Muscle of arm (tissue), 14 donors: ENCODE measurements at places on chromosomes 7 and 10.
A peak's percentile ranks its signal among the peaks of the same experiment; 100 is the strongest.

DNA sequence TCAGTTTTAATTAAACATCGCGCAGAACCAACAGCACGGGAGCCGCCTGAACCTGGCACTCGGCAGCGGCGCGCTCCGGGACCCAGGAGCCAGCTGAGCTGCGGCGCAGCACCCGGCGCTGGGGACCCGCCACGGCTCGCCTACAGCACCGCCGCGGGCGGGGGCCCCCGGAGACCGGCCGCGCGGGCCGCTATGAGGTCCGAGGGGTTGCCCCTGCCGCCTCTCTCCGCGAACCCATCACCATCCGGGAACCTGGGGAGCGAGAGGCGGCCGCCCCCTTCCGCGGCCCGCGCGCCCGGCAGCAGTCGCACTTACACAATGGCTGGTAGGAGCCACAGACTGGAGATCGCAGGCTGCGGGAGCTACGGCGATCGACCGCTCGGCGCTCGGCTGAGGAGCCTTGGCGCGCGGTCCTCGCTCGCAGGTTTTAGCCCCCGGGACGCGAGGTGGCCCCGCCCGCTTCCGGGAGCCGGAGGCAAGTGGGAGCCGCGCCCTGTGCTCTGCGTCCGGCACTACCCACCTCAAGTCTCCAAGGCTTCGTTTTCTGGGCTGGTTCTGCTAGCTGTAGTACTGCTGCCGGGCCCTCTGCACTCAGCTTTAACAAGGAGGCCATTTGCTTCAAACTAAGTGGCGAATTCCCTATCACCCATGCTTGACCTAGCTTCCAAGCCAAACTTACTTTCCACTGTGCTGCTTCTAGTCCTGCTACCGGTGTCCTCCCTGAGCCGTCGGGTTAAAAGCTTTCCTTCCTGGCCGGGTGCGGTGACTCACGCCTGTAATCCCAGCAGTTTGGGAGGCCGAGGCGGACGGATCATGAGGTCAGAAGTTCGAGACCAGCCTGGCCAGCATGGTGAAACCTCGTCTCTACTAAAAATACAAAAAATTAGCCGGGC lies at the start of gene TPK1:
TPK1 (minus strand) TSS at position 402 of the 893 bp plus-strand sequence. CDS start 451 bp downstream, outside the sequence.
- peak; percentile 93 for DNase-seq

DNA sequence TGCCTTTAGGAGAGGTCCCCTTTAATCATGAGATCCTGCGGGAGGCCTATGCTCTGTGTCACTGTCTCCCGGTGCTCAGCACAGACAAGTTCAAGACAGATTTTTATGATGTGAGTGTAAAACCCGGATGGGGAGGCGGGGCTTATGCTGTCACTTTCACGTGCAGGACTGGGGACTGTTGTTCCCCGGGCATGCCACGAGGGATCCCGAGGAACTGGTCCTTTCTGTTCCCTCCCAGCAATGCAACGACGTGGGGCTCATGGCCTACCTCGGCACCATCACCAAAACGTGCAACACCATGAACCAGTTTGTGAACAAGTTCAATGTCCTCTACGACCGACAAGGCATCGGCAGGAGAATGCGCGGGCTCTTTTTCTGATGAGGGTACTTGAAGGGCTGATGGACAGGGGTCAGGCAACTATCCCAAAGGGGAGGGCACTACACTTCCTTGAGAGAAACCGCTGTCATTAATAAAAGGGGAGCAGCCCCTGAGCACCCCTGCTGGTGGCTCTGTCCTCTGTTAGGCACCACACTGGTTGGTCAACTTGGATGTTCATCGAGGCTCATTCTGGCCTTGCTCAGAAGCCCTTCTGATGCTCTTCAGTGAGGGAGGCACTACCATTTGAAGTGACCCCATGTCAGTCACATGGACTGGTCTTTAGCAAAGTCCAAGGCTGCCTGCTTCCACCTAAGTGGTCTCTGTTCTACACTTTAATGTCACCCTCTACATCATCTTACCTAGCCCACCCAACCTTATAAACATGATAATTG lies 2.8 kb downstream of the COPS6 start:
- no peak for DNase-seq

- DNase-seq, result no peak
Measured at GRCh38 chr7:130210181-130210935, 2.7 kb downstream of the SSMEM1 start.

DNA sequence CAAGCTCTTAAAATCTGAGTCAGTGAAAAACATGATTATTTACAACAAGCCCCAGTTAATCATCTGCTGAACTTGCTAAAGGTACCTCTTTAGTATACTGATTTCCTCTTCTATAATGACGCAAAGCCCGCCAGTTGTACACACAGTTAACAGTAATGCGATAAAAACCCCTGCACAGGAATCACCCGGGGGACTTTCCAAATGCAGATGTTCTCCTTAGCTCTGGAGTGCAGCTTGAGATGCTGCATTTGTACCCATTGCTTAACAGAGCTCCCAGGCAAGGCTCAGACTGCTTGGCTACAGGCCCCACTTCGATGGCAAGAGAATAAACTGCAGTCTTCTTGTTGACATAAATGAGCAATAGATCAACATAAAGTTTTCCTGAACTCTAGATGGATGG lies 279.6 kb upstream of the HGF start:
- no peak for DNase-seq

DNA sequence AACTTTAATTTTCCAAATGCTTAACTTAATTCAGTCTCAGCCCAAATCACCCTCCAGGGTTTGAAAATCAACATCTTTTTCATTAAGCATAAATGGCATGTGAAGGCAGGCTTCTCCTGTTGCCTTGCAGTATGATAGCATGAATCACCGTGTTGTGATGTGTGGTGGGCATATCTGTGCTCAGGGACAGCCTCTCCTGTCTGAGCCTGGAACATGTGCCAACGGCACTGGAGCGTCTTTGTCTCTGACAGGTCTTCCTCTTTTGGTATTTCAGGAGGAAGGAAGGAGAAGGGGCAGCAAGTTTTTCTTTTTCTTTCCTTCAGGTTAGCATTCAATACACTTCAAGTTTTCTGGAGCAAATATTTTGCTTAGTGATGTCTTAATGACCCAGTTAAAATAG lies 57.6 kb downstream of the LRGUK start:
- DNase-seq, result no peak

- no peak for DNase-seq
Measured at GRCh38 chr7:108818742-108819141, 249.1 kb downstream of the DNAJB9 start.

DNA sequence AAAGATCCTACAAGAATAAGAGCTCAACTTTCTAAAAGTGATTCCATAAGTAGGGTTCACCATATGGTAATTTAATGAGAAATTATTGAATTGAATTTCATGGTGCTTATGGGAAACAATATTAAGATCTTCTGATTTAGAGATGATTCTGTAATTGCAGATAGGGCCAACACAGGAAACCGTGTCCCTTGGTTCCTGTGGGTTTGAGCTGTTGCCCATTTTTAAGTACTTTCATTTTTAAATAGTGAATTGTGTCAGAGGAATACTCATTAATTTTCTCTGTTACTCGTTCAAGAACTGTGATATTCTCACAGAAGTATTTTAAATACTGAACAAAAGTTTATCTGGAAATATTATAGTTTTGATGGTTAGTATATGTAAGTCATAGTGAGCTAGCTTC lies 129.2 kb downstream of the SRI start:
- no peak for DNase-seq

DNA sequence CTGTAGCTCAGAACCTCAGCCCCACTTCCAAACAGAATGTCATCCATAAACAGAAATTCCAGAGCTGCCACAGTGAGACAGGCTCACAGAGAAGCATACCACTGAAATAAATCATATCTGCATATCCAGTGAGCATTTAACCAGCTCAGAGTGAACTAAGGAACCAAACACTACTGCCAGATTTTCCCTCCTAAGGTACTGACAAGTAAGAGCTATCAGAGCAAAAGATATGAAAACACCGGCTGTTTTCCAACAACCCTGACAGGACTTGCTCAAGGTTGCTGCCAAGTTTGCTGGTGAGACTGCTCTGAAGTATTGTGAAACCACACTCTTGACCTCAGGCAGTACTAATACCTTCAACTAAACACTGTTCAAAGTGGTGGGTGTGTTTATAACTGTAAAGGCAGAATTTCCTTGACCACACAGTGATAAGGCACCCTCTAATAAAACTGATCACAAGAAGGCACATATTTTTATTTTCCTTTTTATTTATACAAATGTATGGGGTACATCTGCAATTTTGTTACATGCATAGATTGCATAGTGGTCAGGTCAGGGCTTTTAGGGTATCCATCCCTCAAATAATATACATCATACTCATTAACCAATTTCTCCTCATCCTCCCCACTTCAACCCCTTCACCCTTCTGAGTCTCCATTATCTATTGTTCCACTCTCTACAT lies 18.3 kb downstream of the SGMS1 start:
- no peak for DNase-seq
